ENCODE measurements at places on chromosomes 12 and 14.

DNA sequence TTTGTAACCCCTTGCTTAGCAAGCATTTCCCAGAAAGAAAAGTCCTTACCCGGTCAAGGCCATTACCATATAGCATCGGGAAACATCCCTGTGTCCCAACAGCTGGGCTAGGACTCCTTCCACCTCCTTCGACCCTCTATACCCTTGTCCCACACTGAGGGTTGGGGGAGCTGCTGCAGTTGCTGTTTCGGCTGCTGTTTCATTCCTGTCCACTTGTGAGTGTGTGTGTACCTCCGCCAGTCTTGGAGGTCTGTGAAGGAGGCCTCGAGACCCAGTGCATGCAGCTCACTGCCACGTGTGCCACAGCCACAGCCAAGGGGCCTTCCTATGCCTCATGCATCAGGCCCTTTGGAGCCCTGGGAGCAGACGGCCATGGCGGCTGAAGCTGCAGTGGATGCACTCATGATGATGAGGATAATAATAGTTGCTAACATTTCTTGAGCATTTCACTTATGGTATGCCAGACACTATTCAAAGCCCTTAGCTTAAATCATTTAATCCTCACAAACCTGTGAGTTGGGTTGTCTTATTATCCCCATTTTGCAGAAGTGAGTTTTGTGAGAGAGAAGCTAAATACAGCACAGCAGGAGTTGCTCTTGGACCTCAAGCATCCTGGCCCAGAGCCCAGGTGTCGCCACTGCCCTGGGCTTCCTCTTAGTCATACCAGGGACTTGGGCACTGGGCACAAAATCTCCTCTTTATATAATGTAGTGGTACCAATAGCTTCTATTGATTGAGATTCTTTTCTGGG is 156.5 kb downstream of the PRKCH start:
- no peak for DNase-seq

DNA sequence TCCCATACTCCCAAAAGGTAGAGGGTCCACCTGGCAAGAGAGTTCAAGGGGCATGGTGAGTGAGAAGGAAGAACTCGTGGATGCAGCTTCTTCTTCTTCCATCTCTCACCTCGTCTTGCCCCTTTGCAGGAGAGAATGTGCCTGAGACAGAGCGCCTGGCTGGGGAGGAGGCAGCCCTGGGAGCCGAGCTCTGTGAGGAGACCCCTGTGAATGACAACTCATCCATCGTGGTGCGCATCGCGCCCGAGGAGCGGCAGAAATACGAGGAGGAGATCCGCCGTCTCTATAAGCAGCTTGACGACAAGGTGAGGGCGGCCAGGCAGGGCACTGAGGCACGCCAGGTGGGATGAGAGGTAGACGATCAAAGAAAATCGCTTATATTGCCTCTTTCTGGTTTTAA is 20.0 kb downstream of the KIF5A start:
- DNase-seq, result no peak

DNA sequence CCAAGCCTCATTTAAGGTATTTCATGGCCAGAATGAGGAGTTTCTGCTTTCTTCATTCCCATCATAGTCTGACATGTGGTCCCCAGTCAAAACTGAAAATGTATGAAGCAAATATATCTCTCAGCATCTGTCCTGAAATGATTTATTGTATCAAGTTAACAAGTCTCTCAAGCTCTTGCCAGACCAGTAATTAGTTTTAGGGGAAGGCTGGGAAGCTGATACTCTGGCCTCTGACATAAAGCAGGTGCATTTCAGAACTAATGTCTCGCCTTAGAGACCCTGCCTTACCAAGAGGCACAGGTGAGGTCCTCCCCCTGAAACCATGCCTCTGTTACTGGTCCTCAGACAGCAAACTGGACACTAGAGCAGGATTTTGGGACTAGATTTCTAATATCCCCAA is 266.5 kb downstream of the SLC15A4 start:
- no peak for DNase-seq

DNA sequence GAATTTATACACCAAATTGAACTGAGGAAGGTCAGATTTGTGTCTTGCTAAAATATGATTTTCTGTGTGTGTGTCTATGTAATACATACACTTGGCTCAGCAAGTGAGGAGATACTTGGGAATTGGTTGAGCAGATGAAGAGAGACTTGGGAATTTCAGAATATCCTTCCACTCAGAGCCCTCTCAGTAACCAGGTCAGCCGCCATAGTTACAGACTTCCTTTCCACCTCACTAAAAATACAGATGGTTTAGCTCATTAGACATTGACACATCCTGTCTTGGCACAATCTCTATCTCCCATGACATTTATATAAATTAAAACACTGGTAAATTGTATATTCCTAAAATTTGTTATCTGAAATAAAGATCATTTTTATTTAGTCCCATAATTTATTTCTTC is 15.9 kb downstream of the PIK3C2G start:
- no peak for DNase-seq

GRCh38 chr12:107207931-107208525 is 114.7 kb upstream of the CRY1 start:
- no peak for DNase-seq
